ENCODE measurements at places on chromosomes 13 and 19.

DNA sequence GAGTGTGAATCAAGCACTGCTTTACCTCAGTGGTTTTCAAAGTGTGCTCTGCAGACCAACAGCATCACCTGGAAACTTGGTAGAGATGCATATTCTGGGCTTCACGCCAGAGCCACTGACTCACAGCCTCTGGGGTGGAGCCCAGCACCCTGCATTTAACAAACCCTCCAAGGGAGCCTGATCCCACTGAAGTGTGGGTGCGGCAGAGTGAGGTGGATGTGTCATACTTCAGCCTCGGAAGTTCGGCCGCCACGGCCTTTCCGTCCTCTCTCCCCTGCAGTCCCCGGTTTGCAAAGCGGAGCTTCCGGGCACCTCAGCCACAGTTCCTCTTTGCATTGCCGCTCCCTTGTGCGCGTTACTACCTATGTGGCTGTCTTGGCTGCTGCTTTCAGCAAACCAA lies 33.3 kb upstream of the MICU2 start:
- DNase-seq = no peak

DNA sequence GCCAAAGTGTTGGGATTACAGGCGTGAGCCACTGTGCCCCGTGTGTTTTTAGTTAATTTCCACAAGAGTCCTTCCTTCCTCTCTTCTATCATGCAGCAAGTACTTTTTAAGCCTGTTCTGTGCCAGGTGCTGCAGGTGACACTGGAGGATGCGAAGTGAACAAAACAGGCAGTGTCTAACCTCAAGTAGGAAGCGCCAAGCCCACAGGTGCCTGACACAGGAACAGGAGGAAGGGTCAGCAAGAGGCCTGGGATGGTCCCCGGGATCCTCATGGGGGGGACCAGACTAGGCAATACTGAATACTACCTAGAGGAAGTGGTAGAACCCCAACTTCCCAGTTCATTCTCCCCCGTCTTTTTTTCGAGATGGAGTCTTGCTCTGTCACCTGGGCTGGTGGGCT lies 1.8 kb upstream of the CALR start:
- no peak for DNase-seq

DNA sequence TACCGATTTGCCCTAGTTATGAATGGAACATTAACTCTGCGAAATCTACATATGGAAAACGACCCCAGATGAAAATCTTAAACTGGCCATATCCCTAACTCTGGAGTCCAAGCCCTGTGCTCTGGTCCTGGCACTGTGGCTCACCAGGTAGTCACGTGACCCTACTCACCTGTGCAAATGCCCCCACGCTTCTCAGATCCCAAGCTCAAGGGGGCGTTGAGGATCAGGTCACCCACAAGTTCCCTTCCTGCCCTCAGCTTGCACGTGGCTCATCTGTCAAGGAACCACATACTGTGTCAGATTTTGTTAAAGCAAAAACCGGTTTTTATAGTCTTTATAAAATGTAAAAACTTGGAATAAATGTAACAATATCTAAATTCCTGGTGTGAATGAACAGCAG lies 324.0 kb downstream of the SHISA2 start:
- no peak for DNase-seq

- no peak for DNase-seq
Observed at GRCh38 chr13:43786766-43787517, at the start of gene ENOX1. TSS of gene ENOX1 (minus strand) at chr13:43786972.

- DNase-seq = no peak
Observed at GRCh38 chr13:27924529-27925141, 4.8 kb downstream of the PDX1 start.

- peak; percentile 61 for DNase-seq
Observed at GRCh38 chr19:14366529-14366928, 14.7 kb upstream of the ADGRE5 start.

DNA sequence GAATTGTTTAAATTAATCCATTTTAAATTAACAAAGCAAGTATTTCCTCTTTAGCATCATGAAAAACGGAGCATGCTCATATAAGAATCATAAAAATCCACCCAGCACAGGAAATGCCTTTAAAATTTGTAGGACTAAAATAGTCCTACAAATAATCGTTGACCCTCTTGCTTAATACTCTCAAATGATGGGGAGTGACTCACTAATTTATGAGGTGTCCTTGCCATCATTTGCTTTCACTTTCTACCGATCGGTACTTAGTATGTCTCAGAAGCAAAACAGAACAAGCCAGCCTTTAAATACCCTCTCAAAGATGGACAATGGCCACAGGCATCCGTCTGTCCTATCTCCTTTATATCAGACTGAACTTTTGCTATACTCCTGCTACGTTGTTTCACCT lies 97.2 kb downstream of the SUCLA2 start:
- DNase-seq = no peak

DNA sequence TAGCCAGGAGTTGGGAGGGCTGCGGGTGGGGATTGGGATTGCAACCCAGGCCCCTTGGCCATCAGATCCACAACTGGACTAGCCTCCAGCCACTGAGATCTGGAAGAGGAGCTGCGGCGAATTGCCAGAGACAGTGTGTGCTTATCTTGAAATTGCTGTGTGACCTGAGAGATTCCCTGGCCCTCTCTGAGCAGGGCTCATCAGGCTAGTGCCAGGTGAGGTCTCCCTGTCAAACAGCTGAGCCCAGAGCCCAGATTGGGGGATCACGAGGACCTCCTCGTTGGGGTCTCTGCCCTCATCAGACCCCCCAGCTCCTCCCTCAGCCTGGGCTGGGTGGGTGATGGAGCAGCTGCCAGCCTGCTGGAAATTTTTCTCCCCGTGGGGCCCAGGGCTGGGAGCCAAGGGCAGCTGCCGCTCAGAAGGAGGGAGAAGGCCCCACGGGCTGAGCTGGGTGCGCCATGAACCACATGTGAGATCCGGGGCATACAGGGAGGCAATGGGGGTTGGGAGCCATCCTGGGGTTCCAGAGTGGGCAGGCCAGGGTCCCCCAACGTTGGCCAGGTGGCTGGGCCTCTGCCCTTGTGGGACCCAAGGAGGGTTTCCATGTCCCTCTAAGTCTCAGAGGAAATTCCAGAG lies 7.2 kb downstream of the FUT5 start:
- no peak for DNase-seq

- DNase-seq = no peak
Observed at GRCh38 chr19:13838435-13839129, 38.4 kb upstream of the NANOS3 start.

DNA sequence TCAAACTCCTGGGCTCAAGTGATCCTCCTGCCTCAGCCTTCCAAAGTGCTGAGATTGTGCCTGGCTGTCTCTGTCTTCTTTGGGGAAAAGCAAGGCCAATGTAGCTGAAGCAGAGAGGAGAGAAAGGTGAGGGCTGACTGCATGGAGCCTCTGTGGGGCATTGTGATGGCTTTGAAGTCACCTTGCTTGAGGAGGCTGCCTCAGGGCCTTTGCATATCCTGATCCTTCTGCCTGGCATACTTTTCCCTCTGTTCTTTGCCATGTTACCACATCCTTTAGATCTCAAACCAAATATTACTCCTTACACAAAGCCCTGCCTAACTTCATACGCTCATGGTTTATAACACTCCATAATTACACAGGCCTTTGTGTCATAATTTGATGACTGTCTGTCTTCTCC lies 9.4 kb upstream of the PPP5C start:
- no peak for DNase-seq

DNA sequence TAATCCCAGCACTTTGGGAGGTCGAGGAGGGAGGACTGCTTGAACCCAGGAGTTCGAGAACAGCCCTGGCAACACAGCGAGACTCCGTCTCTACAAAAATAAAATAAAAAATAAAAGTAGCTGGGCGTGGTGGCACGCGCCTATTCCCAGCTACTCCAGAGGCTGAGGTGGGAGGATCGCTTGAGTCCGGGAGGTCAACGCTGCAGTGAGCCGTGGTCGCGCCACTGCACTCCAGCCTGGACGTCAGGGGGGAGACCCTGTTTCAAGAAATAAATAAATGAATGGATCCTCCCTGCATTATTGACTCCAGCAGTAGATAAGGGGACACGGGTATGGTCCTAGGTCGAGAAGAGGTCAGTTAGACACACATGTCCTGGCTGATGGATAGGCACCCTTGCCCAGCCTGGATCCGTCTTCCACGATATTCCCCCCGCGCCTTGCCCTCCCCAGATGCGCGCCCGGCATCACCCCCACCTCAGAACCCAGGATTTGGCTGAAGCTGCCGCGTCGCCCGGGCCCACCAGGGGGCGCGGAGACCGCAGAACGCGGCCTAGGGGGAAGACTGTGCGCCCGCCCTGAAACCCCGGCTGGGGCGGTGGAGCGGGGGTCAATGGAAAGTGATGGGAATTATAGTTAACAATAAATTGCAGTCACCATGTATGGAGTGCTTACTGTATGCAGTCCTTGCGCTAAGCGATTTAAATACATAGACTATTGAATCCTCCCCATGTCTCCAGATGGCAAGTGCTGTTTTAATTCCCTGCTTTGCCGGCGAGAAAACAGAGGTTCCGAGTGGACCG lies 2.1 kb upstream of the HOOK2 start:
- DNase-seq = no peak

GRCh38 chr19:54201980-54202379 lies 1.3 kb downstream of the RPS9 start:
- no peak for DNase-seq

DNA sequence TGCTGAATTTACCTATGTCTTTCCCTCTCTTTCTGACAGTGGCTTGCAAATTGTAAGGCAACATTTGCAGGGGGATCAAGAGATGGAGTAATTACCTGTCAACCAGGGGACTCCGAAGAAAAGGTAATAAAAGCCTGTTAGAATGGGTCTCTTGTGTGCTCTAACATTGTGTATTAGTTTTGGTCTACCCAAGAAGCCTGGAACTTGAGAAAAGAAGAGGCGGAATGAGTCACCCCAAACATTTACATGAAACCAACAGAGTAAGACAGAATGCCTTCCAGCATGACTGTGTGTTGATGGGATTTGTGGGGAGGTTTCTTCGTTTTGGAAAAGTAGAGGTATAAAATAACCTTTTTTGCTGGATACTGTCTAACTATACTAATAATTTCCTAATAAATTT lies 36.7 kb downstream of the ZAR1L start:
- DNase-seq = no peak

GRCh38 chr19:49570138-49570856 lies 10.1 kb downstream of the NOSIP start:
- DNase-seq = peak; percentile 55

- no peak for DNase-seq
Observed at GRCh38 chr13:97498419-97498818, 64.5 kb downstream of the RAP2A start.

- no peak for DNase-seq
Observed at GRCh38 chr19:1017115-1017905, 3.6 kb downstream of the TMEM259 start.

DNA sequence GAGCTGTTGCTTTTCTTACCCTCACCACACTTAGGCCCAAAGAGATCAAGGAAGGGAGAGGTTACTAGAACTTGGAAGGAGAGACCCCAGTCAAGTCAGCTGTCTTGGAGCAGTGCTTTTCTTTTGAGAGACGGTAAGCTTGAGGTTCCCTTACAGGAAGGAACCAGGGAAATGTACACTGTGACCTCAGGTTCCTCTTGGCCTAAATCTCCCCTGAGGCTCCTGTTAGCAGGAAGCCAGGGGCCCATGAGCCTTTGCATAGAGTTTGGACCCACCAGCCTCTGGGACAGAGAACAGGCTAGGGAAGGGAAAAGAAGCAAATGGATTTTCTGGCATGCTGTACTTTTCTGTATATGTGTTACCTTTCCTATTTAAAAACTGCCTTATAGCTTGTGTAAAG lies 5.9 kb upstream of the GPR18 start:
- no peak for DNase-seq

DNA sequence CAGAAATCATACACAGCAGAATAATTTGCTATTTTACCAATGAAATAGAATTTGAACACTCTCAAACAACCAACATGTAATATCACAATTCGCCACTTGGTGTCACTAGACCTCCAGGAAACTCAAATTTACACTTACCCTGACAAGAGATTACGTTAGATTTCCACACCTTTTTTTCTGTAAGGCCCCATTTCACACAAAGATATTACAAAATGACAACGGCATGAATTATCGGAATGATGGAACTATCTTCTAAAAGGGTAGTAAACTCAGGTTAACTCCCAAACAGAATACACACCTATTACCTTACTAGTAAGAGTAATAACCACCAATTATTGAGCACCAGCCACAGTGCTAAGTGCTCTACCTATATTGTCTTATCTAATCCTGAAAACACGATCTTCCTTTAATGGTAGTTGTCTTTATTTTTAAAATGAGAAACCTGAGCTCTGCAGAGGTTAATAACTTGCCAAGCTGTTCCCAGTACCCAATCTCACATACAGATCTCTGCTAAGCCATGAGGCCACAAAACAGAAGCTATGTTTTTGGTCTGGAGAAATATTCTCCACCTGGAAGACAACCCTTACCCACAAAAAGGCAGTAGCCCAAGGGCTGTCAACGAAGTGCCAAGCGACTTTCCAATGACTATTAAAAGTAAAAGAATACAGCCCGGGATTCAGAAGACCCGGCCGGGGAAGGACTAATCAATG lies 152.4 kb downstream of the DCLK1 start:
- no peak for DNase-seq

DNA sequence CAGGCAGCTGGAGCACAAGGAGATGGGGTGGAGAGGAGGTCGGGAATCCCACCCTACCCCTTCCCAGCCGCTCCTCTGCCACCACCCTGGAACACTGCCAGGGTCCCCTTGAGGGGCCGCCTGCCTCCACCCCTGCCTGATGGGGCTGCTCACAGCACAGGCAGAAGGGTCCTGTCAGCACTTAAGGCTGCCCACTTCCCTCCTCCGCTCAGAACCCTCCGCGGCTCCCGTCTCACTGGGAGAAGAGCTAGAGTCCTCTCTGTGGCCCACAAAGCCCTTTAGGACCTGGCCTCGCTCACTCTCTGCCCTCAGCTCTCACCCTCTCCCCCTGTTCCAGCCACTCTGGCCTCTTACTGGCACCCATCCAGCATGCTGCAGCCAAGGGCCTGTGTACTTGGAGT lies 3.4 kb upstream of the POLD1 start:
- DNase-seq = no peak

DNA sequence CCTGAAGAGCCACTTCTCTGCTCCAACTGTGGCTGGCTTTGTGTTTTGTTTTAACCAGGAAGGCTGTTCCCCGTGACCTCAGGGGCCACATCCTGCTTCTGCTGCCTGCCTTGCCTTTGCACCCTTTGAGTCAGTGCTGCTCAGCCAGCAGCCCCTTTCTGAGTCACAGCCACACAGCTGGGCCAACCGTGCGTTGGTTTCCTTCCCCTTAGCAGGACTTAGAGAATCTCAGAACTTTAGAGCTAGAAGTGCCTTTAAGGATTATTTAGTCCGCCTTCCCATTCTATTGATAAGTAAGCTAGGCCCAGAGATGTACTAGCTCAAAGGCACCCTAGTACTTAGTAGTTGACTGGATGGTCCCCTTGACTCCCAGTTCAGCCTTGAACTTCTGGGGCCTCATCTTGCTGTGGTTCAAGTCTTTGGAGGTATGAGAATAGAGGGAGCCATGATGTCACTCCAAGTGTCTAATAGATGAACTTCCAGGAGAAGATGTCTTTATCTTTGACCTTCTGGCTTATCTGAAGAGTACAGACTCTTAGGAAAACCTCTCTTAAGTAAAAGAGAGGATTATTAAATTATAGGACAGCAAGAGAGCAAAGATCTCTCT lies 8.0 kb downstream of the RGCC start:
- DNase-seq = peak; percentile 72

Data from stimulated activated CD8-positive, alpha-beta memory T cell treated with anti-CD3 and anti-CD28 coated beads, Interleukin-15, amount 100 ng/mL, for 4 hours (primary cell).